ENCODE measurements at places on chromosomes 16 and 17.

GRCh38 chr17:59766491-59766890, 59.0 kb downstream of the VMP1 start:
- no peak for DNase-seq

GRCh38 chr16:58128181-58128631, 975 bp downstream of the CFAP20 start:
- no peak for DNase-seq

DNA sequence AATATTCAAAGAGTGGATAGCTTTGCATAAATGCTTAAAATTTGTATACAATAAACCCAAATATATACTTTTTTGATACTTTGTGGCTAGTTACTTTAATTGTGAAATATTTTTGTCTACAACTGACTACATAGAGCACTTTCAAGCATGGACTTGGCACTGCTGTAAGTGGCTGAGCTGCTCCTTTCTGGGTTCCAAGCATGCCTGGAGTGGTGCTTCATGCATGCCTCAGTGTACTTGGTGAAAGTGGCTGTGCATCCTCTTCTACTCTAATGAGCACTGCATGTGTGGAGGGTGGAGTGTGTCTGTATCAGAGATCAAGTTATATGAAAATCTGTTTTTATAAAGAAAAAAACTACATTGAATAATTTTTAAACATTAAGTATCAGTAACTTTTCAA, 94.1 kb downstream of the OMG start:
- no peak for DNase-seq

GRCh38 chr17:42817866-42818265, 6.2 kb downstream of the BECN1 start:
- peak; percentile 30 for DNase-seq

DNA sequence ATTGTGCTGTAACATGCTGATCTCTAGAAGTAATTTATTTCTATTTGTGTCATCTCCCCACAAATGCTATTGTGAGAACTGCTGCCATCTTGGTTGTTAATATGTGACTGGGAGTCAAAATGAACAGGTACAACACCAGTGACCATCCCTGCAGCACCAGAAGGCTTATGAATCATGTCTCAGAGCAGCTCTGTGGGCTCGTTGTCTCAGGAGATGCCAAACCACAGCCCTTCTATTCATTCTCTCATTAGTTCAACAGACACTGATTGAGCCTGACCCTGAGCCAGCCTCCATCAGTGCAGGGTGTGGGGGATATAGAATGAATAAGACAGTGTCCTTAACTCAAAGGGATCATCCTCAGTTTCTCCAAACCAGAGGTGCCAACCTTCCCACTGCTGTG, 92.5 kb downstream of the UTP18 start:
- DNase-seq: no peak

GRCh38 chr17:56847106-56847505, 13.2 kb downstream of the DGKE start:
- DNase-seq: no peak

DNA sequence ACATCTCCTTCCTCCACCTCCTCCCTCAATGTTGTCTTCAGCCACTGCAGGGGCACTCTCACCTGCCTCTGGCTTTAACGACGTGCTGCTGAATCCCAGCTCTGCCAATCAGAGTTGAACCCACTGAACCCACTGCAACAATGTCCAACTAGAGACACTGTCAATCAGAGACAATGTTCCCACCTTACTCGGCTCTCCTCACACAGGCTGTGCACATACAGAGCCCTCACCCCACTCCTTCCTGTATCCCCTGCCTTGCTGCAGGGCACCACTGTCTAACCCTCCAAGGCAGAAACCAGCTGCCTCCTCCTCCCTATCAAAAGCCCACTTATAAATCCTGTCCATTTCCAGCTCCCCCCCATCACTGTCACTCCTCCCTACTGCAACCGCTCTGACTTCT, 58.7 kb downstream of the ANKRD11 start:
- no peak for DNase-seq

DNA sequence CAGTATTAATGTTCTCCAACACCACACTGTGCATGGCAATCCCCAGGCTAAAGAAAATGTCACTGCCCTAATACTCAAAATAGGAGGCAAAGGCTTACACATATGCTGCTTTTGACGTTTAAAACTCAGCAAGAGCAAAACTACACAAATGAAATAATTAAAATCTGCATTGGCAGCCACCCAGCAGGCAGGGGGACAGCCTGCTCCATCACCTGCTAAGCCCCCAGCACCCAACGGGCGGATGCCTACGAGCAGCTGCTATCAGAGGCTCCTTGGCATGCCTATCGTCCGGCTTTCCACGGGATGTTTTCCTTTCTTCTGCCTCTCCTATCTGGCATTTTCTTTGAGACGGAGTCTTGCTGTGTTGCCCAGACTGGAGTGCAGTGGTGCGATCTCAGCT, 337.5 kb downstream of the SOX9 start:
- DNase-seq: no peak

DNA sequence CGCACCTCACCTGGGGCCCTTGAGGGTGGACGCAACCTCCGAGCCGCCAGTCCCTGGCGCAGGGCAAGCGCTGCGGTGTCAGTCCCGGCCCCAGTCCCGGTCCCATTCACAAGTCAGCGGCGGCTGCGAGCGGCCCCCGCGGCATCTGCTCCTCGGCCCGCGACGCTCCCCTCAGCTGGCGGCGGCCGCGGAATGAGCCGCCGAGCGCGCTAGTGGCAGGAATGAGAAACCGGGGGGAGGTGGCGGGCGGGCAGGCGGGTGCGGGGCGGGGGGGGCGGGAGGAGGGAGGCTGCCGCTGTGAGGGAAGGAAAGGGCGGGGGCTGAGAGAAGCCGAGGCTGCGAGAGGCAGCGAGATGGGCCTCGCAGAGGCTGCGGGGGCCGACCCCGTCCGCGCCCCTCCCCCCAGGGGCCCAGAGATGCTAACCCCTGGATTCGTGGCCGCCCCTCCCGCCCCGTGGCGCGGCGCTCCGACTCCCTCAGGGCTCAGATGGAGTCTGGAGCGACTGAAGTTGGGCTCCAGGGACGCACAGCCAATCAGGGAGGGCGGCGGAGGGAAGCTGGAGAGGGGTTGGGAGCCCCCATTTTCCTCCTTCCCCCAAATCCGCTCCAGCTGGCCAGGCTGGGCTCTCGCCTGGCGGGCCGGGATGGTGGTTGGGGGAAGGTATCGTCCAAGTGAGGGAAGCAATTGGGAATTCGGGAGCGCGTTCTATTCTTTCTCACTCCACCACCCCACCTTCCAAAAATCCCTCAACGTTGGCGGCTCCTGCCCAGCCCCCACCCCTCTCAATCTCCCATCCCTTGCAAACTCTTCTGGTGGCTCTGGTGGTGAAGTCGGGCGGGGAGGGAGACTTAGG, at the start of gene CDH11:
Gene CDH11 (minus strand): TSS at position 194 of the 854 bp plus-strand sequence. CDS start 117,194 bp downstream, outside the sequence.
- DNase-seq: no peak
